ENCODE measurements at places on chromosomes 2 and 18.

DNA sequence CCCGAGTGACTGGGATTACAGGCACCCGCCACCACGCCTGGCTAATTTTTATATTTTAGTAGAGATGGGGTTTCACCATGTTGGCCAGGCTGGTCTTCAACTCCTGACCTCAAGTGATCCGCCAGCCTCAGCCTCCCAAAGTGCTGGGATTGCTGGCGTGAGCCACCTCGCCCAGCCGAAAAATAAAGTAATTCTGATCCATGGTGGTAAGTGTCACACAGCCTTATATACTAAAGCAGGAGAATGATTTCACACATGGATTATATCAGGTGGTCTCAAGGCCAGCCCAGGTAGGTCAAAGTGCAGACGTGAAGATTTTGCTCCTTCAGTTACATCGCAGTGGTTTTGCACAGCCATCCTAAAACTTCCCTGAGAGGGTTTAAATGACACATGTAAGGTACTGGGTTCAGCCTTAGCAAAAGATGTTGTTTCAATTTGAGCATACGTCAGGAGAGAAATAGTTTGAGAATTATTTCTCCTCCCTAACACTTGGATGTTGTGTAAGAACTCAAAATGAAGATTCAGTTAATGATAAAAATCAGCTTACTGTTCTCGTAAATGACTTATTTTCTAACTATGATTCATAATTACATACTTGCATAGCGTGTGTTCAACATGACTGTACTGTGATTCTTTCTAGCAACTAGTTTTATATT is 93.0 kb upstream of the SLC39A10 start:
- DNase-seq, result no peak

GRCh38 chr2:128416806-128417205 is 98.1 kb upstream of the HS6ST1 start:
- DNase-seq, result no peak

DNA sequence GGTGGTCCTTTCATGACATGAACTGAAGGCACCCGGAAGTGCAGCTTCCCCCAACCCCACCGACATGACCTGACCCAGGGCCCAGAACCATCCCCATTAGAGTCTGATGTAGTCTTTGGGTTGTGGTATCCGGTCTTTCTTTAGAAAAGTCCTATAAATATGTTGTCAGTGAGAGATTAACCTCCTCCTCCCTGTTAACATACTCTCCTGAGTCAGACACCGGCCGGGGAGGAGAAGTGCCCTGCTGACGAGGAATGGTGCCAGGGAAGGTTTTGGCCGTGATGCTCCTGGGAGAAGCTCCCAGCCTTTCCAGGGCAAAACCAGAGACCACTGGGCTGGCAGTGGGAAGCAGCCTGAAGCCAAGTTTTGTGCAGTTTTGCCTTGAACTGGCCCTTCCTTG is 109.0 kb downstream of the LAMA3 start:
- DNase-seq, result no peak

DNA sequence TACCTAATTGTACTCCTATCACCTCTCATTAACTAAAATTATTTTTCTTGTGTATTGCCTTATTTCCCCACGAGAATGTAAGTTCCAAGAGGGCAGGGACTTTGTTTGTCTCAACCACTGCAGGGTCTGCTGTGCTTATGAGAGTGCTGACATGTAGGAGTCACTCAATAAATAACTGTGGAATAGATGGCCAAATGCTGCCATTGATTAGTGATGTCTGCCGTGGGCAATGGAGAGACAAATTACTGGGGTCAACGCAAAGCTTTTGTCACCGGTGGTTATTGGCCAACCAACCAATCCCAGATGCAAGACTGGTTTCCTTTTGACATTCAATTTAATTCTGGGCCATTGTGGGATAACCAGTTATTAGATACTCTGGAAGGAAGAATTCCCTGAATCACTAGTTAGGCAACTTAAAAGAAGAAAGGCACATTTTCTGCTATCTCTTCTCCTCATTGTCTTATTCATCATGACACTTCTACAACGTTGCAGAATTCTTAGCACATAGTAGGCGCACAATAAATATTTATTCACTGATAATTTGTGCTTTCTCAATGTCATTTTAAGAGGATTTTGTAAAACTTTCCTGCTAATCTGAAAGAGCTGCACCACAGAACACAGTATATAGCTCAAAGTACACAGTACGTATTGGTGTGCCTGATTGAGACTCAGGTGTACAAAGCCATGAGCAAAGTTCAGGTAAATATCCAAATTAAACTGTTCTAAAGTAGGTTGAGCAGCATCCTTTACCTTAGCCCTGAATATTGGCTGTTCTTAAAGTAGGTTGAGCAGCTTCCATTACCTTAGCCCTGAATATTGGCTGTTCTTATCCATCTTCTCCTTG is 95.9 kb downstream of the ACTR3 start:
- DNase-seq, result no peak

DNA sequence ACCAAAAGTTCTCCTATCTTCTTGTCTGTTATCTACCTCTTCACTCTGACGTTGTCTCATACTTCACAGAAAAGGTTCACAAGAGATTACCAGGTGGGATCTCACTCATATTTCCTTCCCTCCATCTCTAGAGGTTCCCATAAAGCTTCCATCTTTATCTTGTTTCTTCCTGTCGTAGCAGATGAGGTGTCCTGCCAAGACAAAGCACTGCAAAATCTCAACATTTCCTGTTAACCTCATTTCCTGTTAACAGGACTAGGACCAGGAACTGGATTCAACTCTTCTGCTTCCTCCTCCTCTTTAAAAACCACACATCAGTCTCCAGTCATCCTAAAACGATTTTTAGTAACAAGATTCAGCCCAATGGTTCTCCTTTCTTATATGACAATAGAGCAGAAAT is 512.8 kb upstream of the NRP2 start:
- DNase-seq, result no peak

DNA sequence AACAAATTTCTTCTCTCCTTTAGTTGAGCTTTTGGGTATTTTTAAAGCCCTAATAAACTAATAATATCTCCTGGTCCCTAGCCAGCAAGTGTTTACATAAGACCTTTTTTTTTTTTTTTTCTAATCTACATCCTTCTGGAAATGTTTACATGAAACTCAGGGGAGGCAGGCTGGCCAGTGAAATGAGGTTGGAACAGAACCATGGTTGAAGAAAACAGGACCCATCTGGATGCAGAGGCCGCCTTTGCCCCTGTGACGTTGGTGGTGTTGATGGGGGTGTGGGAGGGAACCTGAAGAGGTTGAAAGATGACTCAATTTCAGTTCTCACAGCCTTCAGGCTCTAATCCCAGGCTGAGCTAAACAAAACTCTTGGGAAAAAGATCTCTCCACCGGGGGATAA is 118.5 kb downstream of the NRP2 start:
- DNase-seq, result no peak

GRCh38 chr18:12306752-12307700 is 1.0 kb upstream of the TUBB6 start:
- no peak for DNase-seq

- no peak for DNase-seq
These were observed 51.3 kb upstream of the NR4A2 start for GRCh38 chr2:156383798-156384197.

GRCh38 chr2:239963646-239964205 is 61.4 kb downstream of the NDUFA10 start:
- no peak for DNase-seq

GRCh38 chr18:48992133-48992532 is 41.4 kb upstream of the SMAD7 start:
- no peak for DNase-seq

DNA sequence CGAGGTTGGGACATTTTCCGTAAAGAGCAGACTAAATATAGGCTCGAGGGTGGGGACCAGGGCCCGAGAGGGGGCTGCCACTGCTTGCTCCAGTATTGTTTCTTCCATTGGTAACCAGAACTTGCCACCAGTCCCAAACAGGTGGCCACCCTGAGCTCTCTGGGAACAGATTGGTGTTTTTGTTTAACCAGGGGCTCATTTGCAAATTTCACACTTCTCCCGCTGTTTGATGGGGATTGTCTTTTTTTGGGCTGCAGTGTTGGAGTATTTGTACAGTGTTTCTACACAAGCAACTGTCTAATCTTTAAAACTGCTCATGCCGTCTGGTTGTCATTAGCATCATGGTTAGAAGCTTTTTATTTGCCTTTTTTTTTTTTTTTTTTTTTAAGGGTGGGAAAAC is 8.5 kb downstream of the AGAP1 start:
- DNase-seq, result no peak

DNA sequence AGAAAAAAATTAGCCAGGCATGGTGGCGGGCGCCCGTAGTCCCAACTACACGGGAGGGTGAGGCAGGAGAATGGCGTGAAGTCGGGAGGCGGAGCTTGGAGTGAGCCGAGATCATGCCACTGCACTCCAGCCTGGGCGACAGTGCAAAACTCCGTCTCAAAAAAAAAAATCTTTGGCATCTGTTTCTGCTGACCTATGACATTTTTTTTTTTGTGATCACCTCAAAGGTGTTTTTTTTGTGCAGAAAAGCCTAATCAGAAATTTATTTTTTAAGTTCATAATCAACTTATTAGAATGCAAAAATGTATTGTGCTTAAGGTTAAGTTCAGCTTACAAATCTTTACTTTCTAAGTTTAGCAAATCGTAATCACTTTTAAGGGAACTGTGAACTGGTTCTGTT is 45.6 kb downstream of the NAB1 start:
- DNase-seq, result no peak

- no peak for DNase-seq
These were observed 23.2 kb upstream of the EFR3B start for GRCh38 chr2:25018681-25019080.

- peak; percentile 73 for DNase-seq
These were observed at the start of gene ZNF513 for GRCh38 chr2:27380626-27381545. ZNF513 (minus strand) TSS chr2:27380734; CDS start chr2:27380526, 208 bp downstream.

DNA sequence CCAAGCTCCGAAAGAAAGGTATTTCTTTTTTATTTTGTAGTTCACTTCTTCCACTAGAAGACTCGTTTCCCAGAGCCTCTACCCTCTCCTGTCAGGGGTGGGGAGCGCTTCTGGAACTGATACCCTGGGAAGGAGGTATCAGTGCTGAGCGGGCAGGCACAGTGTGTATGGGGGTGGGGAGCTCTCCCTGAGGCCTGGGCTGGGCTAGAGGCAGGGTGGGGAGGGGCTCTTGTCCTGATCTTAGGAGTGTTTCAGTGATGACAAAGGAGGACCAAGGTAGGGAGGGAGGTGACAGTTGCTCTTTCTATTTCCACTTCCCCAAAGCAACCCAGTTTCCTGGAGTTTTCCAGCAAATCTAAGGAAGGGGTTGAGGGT is 65.4 kb downstream of the ARHGAP25 start:
- DNase-seq, result no peak

GRCh38 chr18:28729321-28729720 is 552.4 kb upstream of the CDH2 start:
- no peak for DNase-seq

- no peak for DNase-seq
These were observed 86.4 kb upstream of the OTOS start for GRCh38 chr2:240226672-240227537.

DNA sequence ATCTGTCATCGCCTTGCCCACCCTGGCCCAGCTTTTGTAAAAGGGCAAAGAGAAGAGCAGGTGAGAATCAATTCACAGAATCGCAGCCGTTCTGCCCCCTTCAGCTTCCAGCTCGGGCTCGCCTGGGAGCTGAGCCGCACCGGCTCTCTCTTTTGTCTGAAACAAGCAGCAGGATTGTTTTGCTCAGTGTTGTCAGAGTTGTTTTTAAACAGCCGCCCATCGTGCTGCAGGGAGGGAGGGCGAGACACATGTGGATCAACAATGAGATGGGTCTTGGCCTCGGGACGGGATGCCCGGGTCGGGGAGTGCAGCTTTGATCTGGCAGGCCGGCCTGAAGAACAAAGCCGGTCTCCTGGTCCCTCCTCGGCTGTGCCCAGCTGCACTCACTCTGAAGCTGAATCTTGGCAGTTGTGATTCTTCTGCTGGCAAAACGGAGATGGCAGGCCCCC is 39.7 kb upstream of the HDAC4 start:
- no peak for DNase-seq

DNA sequence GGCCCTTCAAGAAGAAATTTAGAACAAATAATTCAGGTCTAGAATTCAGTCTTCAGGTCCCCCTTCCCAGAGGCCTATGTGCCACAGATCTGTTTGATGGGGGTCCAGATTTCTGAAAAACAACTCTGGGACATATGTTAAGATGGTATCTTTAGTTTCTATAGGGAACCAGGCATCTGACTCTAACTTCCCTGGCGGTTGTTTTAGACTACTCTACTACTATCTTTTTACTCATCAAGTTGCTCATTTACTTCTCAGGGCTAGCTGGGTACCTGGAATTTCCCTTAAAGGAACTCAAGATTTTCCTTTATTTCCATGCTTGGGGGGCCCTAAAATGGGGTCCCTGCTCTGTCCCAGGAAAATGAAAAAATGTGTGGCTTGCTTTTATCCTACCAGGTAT is 114.7 kb upstream of the RAB6C start:
- DNase-seq, result no peak

DNA sequence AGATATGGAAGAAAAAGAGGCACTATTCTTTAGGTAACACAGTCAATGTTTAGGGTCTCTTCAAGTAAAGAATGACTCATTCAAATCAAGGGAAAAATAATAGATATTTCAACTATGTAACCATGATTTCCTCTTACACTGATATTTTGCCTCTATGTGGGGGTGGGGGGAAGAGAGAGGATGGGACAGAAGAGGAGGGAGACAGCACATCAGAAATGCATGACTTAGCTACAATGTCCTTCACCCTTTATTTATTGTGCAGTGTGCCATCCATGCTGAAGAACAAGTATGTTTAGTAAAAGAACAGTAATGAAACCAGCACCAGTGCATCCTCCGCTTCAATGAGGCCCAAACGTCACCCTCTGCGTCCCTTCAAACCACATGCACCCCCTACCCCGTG is 204.8 kb downstream of the HDAC4 start:
- DNase-seq, result no peak

DNA sequence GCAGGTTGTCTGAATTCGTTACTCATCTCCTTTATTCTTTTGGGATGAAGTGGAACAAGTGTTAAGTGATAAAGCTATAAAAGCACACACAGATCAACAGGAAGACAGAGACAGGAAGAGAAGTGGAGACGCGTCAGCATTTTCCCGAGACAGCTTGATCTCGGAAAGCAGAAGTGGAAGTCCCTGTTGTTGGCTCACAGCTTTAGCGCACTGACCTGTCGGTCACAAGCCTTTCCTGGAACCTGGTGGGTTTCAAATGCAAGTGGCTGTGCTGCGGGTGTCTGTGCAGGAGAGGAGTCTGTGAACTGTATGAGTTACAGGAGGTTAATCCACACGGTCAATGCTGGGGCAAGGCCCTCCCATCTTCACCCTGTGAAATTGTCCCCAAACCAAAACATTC is 116.6 kb upstream of the PELI1 start:
- no peak for DNase-seq

GRCh38 chr18:72161691-72162090 is 382.5 kb downstream of the CBLN2 start:
- no peak for DNase-seq

- no peak for DNase-seq
These were observed 28.7 kb downstream of the SRSF7 start for GRCh38 chr2:38722271-38723061.

- DNase-seq, result no peak
These were observed 22.6 kb downstream of the PLEK start for GRCh38 chr2:68387408-68388350.

GRCh38 chr2:144705328-144706245 is 185.7 kb upstream of the ZEB2 start:
- DNase-seq, result no peak

Measured in activated CD8-positive, alpha-beta memory T cell treated with anti-CD3 and anti-CD28 coated beads for 1 hour (primary cell).